ENCODE measurements at places on chromosomes 6 and 20.

DNA sequence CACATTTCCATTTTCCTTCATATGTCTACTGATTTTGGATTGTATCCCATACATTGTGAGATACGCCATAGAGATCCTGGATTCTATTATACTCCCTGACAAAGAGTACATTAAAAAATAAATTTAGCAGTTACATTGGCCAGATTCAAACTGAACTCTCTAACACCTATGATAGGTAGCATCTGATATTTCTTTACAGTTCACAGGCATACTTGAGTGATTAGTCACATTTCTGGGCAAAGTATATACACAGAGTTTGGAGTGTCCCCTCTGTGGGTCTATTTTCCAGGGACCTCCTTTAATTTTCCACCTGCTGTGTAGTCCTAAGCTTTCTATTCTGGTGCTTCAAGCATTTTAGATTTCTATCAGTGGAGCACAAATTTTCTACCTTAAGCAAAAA, 96.4 kb downstream of the TBC1D32 start:
- no peak for DNase-seq

DNA sequence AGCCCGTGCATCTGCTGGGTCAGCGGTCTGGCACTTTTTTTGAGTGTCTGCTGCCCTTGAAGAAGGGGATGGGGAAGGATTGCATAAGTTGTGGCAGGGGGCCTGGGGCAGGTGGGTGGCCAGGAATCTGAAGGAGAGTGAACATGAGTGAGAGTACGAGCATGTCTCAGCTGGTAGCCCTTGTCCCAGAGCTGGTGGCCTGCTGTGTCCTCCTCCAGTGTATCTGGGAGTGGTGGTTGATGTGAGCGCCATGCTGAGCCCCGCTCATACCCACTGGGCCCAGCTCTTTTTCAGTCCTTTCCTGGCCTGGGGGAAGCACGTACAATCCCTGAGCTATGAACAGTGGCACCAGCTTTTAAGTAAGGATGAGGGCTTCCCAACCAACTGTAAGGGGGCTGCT, 136.2 kb upstream of the AGPAT4 start:
- no peak for DNase-seq

GRCh38 chr20:50427719-50428083, 82.5 kb upstream of the PTPN1 start:
- no peak for DNase-seq

GRCh38 chr6:139546106-139546472, 171.6 kb upstream of the CITED2 start:
- DNase-seq, result no peak

DNA sequence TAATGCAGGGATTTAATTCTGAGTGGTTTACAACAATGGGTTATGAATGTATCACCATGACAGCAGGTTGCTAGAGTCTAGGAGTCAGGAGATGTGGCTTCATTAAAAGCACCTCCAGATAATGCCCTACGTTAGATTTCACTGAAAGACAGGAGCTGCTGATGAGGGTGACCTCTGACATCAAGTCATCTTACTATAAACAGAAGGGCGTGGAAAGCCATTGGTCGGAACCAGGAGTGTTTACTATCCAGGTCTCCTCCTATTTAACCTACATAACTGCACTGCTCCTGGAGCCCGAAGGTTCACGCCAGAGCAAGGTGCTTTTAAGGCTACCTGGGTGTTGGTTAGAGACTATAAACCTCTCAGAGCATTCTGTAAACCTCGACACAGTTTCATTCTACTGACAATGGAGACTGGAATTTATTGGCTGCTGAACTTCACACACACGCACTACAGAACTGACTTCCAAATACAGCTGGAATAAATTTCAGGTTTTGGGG, 128.7 kb downstream of the EYA4 start:
- no peak for DNase-seq

DNA sequence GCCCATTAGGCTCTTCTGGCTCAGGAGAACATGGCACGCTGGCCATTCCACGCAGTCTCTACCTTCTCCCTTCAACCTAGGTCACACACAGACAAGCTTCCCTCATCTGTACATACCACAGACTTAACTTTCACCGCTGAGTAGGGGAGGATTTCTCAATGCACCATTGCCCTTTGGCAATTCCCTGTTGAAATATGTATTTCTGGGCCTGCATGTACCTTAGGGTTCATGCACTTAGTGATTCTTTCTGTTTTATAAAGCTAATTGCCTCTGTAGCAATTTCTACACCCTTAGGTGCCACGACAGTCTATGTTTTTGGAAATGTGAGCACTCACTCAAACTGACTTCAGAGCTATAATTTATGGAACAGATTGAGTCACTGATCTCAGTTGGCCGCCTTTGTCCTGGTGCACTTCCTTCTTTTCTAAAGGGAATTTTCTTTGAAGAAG, 253.8 kb upstream of the PRDM1 start:
- no peak for DNase-seq

DNA sequence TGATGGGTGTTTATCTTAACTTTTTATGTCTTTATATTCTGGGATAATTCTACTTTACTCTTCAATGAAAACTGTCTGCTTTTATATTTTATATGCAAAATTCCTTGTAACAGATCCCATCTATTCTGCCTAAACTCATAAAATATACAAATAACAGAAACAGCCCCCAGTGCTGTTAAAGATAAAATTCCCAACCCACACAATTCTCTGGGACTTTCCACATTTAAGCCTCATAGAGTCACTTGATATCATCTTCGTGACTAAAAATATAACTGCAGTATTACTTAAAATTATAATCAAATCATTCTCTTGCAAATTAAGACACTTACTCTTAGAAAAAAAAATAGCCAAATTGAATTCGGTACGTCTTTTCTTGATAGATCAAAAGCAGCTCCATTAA, 60.2 kb downstream of the INSM1 start:
- DNase-seq, result no peak

DNA sequence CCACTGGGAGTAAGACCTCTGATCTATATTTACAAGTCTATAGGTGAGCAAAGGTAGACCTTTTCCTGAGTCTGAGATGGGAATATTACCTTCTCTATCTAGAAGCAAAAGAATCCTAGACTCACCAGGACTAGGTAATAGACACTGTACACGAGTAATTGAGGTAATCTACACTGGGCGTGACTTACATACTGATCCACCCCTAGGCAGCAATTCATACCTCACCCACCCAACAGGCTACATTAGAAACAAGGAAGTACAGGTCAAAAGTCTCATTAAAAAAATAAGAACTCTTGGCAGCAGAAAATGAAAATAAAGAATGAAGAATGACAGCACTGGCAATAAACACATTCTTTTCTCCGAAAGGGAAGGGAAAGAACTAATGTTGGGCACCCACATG, 7.6 kb downstream of the CSNK2A1 start:
- no peak for DNase-seq

GRCh38 chr20:13930281-13930680, 60.1 kb downstream of the SEL1L2 start:
- DNase-seq, result no peak

DNA sequence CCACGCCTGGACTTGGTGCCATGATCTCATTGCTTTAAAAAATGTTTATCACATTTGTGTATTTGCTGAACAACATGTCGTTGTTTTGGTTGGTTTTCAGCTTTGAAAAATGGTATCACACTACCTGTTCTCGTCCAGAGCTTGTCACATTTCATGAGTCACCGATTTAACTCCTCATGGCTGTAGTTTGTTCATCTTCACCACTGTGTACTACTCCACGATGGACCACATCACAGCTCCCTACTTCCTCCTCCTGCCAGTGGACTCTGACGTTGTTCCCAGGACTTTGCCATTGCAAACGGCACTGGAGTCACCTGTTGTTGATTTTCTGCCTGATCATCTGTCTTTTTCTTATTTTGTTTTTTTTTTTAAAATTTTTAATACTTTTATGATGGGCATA, 157.7 kb downstream of the ERMARD start:
- DNase-seq, result no peak

GRCh38 chr20:57934007-57934805, 224.4 kb upstream of the PMEPA1 start:
- DNase-seq, result no peak

- DNase-seq, result peak; percentile 18
Observed at GRCh38 chr6:30955367-30956042, 14.7 kb downstream of the MUCL3 start.

DNA sequence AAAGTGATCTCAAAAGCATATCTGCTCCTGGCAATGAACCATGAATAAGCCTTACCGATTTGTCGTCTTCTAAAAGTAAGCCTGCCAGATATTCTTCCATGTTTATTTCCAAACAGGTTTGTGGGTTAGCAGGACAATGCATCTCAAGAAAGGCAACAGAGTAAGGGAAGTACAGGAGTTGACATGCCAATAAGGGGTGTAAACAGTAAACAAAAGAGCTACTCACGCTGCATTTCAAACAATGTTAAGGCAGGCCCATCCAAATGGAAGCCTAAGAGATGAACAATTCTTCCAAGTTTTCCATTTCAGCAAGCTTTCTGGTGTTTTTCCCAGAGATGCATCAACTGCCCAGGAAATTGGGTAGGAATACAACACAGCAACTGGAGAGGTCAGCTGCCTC, 27.8 kb upstream of the CRIP3 start:
- no peak for DNase-seq

DNA sequence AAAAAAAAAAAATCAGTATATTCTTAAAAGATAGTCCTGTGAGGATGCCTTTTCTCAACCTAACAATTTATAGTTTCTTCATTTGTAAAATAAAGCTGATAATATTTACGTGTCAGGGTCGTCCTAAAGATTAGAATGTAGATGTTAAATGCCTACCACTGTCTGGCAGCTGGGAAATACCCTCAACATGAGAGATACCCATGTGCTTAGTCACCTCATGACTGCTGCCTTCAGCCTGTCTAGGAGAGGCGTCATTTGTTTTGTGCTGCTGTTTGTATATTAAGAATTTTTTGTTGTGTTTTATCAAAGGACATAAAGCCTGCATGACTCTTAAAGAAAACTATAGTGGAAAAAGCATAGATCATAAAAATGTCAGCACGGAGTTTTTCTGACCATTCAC, 9.5 kb downstream of the FAM120B start:
- DNase-seq, result no peak

DNA sequence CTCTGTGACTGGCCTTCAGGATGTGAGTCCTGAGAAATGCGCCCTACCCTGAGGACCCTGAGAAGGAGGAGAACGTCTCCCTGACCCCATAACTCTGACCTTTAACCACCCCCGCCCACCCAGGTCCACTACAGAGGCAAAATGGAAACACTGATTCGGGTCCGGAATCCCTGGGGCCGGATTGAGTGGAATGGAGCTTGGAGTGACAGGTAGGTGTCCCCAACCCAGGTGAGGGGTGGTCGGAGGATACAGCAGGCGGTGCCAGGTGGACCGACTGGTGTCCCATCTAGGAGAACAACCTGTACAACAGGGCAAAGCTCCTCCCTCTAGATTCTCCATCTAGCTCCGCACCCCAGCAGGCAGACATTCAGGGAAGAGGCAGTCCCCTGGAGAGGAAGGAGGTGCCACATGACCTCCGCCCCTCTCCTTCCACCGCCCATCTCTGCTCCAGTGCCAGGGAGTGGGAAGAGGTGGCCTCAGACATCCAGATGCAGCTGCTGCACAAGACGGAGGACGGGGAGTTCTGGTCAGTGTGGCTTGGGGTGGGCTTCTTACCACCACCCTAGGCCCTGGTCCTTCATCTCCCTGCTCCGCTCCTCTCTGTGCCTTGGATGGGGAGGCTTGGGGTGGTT, 17.6 kb downstream of the CAPN11 start:
- no peak for DNase-seq

DNA sequence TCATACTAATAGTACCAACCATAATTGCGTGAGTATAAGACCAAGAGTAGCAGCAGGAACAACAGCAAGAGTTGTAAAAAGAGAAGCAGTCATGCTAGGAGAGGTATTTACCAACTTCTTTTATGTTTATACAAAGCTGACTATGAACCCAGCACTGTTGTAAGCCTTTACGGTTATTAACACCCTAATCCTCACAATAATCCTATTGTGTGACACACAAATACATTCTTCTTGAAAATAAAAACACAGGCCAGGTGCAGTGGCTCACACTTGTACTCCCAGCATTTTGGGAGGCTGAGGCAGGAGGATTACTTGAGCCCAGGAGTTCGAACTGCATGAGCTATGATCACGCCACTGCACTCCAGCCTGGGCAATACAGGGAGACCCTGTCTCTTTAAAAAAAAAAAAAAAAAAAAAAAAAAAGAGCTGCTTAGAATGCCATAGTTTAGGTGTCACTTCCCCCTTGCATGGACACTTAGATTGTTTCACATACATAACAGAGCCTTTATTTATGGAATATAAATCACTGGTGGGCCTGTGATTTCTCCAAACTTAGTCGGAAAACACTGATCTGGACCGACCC, 20.2 kb downstream of the HCK start:
- DNase-seq, result no peak

DNA sequence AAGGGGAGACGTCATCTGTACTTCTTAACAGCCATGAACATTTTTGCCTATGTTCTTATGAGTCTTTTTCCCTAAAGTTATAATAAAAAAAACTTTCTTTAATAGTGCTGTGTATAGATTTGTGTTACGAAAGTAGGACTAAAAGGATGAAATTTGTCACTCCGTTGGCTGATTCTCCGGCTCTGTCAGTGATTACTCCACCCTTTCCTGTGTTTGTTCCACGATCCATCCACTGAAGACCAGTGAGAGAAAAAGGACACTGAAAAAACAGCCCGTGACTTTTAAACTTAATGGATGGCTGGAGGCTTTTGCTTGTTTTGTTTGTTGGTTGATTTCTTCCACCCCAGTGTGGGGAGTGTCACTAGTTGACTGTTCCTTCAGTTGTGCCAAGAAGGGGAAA, 232.0 kb upstream of the NOX3 start:
- no peak for DNase-seq

DNA sequence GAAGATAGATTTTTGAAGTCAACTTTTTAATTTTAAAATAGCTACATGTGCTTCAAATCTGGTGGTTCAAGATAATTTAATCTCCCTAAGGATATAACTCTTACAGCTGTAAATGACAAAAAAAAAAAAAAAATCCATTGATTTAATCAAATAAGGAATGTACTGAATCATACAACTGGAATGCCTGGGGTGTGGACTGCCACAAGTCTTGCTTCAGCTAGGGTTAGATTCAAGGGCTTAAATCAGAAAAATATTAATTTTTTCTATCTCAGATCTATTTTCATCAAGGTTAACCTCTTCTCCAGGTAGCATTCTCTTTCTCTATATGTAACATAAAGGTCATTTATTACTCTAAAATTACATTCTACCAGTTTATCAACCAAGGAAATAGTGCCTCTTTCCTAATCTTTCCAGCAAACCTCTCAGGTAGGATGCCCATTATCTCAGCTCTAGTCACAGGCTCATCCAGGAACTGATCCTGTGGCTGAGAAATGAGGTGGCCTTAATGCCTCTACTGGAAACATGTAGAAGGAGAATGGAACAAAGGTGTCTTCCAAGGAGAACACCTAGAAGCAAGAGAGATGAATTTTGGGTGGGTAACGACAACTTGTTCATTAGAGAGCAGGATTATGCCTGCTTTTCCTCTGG, 466.9 kb downstream of the CBLN4 start:
- no peak for DNase-seq

DNA sequence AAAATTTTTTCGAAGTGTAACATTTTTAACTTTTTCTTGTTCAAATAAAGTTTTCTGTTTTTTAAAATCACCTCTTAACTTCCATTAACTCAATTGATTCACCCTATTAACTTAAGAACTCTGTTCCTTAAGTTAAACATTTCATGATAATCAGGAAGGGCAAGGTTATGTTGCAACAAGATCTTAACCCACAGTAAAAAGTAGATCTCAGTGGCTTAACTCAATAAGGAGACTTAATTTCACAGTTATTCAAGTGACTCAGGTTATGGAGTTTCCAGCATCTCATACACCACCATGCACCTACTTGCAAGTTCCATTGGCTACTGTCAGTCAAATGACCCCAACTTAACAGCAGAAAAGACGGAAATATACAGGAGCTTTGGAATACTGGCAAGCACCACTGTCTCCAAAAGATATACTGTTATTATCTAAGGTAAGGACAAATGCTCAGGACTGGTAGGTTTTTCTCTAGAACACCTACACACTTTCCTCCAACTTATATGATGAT, 11.2 kb downstream of the HLA-DQB1 start:
- no peak for DNase-seq

All from activated T-helper 2 cell treated with anti-CD3 and anti-CD28 coated beads, Interferon-gamma antibody, Interleukin-2, Interleukin-4, amounts not matched to agents 10 μg/mL and 5 μg/mL and 100 μg/mL, durations not matched to agents 14 hours and 24 hours and 36 hours (primary cell).